ENCODE measurements at places on chromosomes 1 and 21.

- no peak for DNase-seq
These were observed 456.7 kb downstream of the LMO4 start for GRCh38 chr1:87785386-87785785.

DNA sequence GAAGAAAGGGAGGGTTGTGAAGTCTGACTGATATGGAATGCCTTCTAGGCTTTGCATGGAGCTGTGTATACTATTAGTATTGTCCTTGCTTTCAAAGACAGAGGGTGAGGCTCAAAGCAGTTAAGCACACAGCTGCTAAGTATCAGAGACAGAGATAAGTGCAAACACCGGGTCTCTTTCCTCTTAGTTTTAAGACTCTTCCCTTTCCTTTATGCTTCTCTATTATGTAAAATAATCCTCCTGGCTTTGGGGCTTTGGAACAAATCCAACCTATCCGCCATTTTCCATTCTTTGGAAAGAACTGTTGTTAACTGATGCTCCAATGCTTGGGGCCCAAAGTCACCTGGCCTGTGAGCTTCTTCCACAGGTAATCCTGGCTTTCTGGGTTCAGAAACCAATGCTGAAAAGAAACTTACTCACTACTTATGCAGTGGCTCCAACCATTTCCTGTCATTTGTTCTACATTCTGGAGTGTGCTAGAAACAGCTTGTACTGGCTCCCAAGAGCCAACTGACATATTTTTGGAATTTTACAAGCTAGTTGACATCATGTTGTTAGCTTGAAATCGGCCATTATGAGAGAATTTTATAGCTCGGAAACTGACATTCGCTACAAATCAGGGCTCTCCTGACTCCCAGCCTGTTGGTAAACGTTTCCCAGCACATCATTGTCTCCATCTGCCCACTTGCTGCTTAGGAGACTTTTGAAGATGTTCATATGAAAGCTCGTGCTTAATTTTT lies 67.5 kb downstream of the DNTTIP2 start:
- no peak for DNase-seq

- no peak for DNase-seq
These were observed 9.1 kb downstream of the TTC22 start for GRCh38 chr1:54791880-54792522.

DNA sequence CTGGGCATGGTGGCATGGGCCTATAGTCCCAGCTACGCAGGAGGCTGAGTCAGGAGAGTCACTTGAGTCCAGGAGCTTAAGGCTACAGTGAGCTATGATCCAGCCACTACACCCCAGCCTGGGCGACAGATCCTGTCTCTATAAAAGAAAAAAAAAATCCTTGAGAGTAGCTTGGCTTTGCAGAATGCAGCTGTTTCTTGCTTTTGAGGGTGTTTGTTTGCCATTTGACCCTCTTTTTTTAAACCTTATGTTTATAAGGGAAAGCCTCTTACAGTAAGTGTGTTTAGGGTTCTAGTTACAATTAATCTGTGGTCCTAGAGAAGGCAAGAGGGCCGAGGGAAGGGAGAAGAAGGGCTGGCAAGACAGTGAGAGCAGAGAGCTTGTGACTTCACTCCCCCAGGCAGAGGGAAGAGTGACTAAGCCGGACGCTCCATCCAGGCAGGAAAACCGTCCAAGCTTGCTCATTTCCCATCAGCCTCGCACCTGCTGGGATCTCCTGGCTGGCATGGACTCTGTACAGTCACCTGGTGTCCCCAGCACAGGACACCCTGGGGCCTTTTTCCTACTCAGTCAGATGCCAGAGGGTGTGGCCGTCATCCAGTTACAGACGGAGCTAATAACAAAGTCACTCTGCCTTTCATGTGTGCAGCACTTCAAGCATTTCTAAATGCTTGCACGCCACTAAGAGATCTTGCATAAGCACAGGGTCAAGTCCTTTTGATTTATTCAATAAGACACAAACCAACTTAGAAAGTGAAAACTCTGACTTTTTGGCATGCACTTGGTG lies 55.5 kb upstream of the PSEN2 start:
- no peak for DNase-seq

- no peak for DNase-seq
These were observed 53.8 kb downstream of the MACF1 start for GRCh38 chr1:39258146-39258924.

DNA sequence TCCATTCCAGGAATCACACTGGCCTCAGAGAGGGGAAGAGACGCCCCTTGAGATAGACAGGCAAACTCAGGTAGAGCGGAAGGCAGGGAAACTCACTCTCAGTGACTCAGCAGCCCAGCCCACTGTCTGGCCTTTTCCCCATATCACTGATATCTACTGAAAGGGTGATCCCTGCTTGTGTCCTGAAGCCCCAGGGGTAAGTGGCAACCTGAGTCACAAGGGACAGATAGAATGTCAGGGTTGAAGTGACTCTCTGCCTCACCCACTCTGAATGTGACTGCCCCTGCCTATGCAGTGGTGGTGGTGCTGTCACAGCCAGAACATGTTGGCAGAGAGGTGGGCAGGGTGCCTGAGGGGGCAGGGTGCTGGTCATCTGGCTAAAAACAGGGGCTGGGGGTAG lies 157.5 kb upstream of the FGGY start:
- DNase-seq: no peak

- DNase-seq: no peak
These were observed 29.5 kb upstream of the CLSTN1 start for GRCh38 chr1:9853249-9853595.

DNA sequence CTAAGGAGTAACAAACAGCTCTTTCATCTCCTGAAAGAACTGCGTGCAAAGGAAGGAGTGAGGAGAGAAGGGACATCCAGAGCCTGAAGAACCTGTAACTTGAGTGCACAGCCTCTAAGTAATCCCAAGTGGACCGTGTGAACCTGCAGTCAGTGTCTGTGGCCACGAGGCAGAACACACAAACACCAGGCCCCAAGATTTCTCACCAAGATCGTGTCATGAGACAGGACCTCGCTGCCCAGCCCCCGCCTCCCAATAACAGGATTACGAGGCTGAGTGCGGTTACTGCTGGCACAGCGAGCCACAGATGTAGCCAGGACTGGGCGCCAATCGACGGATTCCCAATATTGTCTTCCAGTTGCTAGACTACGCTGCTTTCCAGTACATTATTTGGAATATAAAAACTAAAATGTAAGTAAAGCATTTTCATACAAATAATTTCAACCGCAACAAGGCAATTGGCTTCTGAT lies 101.3 kb upstream of the SLC25A33 start:
- no peak for DNase-seq
